ENCODE measurements at places on chromosomes 7 and 10.
A peak's percentile ranks its signal among the peaks of the same experiment; 100 is the strongest.

- DNase-seq: no peak
Measured at GRCh38 chr7:133331861-133332260, 79.0 kb downstream of the EXOC4 start.

- no peak for DNase-seq
Measured at GRCh38 chr7:127347567-127348246, 44.8 kb downstream of the ZNF800 start.

DNA sequence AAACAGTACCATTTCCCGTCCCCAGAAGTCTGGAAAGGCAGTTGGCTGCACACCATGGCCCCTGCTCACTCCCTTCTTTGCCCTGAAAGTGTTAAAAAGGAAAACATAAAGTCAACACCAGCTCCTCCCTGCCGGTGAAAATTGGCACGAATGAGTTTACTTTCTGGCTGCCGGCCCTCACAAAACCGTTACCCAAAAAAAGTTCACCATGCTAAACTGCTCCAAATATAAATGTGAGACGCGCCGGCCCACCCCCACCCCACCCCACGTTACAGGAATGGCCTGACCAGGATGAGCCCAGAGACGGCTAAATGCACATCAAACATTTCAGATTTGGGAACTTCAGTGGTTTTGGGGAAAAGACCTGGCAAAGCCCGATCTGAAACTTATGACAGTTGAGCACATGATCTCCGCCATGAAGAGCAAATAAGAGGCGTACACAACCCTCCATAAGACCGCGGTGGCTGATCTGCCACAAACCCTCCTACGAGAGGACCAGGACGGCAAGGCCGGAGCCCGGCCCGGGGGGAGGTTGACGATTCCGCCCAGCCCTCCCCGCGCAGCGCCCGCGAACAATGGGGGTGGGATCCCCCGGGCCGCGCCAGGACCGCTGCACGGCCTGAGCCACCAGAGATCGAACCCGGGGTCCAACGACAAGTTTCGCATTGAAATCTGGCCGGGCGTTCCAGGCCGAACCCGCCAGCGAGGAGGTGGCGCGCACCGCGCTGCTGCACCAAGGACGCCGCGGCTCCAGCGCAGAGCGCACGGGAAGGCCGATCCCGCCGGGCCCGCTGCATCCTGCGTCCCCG is 952 bp downstream of the DIP2C start:
- no peak for DNase-seq

DNA sequence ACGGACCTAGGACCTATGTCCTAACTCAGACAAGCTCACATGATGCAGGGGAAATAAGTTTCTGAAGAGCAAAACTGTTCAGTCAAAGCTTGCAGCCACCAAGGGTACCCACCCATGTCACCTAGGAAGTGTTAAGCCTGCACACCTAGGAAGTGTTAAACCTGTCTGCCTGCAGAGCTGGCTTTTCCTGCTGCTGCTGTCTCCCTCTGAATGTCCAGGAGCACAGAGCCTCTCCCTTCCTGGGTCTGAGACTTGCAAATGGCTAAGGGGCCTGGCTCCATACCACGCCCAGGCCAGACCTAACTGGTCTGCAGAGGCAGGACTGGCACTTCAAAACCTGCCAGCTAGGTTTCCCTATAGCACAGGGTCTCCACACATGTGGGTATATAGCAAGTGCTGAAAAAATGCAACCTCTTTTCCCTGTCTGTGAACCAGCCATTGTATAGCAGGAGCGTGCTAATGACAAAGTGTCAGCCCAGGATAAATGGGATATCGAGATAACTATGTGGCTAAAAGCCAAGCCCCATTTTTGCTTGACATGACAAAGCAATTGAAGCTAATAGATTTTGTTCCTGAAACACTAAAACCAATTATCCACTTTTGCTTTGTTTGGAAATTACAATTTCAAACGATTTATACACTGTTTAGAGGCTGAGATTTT is 1.5 kb downstream of the GDF2 start:
- no peak for DNase-seq

DNA sequence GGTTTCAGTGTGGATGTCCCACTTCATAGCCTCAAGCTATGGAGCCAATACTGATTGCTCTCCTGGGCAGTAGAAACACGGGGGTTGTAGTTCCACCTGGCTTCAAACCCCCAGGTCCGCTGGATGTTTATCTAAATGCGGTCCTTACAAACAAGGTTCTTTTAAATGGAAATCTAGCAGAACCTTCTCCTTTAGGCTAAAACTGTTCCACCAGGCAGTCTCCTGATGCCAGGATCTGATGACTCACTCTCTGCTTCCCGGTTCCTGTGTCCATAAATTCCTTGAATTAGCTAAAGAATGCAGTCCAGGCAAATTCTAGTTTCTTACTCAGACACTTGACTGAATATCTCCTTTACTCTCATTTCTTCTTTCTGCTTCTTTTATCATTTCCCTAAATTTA is 108.4 kb upstream of the FAM3C start:
- DNase-seq: no peak

DNA sequence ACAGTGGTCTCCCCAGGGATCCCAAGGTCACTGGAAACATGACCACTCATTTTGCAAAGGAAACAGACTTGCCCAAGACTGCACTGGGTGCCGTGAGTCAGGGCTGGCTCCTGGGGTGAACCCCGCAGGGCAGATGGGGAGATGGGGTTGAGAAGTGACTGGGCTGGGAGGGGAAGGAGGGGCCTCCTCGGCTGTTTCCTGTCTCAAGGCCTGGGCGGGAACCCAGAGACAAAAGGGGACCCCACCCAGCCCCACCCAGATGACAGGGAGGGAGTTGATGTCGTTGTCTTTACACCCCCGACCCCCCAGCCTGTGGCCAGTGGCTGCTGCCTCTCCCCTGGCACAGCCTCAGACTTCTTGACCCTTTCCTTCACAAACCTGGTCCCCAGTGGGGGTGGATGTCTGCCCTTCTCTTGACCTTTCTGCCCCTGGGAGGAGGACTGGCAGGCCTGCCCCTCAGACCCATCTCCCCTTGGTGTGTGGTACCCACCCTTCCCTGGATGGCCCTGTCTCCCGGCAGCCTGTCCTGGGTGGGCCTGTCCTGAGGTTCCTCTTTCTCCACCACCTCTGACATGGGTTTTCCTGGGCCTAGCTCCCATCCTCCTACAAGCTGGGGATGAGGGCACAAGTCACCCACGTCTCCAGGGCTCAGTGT is 1.4 kb downstream of the MYO1G start:
- DNase-seq: no peak

DNA sequence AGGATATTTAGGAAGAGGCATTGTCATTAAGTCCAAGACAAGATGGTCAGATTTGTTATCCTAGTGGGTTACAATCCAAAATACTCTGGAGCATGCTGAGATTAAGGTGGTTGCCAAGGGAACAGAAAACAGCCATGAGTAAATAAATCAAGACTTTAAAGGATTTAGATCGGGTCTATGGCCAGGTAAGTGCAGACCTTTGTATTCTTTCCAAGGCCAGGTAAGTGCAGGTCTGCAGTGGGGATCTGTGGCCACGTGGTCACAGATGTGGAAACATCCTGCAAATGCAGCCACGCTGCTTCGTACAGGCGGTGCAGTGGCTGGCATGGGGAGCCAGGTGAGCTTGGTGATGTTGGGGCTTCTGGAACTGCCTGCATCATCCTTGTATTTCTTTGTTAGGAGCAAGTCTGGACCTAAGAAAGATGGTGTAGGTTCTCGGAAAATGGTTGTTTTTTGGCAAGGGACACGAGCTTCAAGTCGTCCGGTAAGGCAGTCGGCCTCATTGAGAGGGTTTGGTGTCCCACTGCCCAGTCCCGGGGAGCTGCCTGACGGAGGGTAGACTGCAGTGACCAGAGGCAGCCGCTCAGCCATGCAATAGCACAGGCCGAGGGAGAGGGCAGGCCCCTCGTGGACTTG is 21.8 kb downstream of the ZNF775 start:
- DNase-seq: no peak

GRCh38 chr10:130222381-130222780 is 86.2 kb downstream of the GLRX3 start:
- DNase-seq: no peak

DNA sequence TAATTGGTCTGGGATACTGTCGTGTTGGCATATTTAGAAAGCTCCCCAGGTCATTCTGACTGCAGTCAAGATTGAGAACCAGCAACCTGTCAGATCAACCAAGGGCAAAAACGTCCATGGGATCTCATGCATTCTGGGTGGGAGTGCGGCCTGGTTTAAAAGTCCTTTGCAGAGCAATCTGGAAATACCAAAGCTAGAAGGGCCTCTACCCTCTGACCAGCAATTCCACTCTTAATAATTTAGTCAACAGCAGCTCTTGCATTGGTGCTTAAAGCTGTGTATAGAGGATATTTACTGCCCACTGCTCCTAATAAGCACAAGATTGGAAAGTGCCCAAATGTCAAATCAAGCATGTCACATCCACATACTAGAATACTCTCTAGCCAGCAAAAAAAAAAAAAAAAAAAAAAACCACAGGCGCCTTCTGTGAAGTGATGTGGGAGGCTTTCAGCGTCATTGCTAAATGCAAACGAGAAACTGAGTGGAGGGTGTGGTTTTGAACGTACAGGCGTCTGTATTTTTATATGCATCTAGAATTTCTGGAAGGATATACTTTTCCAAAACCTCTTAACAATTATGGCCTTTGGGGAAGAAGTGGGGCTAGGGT is 44.8 kb upstream of the HSPA12A start:
- DNase-seq: no peak

- peak; percentile 96 for DNase-seq
Measured at GRCh38 chr7:70614237-70615045, 517.5 kb upstream of the GALNT17 start.

GRCh38 chr7:17041324-17041723 is 159.5 kb upstream of the AGR3 start:
- DNase-seq: no peak

DNA sequence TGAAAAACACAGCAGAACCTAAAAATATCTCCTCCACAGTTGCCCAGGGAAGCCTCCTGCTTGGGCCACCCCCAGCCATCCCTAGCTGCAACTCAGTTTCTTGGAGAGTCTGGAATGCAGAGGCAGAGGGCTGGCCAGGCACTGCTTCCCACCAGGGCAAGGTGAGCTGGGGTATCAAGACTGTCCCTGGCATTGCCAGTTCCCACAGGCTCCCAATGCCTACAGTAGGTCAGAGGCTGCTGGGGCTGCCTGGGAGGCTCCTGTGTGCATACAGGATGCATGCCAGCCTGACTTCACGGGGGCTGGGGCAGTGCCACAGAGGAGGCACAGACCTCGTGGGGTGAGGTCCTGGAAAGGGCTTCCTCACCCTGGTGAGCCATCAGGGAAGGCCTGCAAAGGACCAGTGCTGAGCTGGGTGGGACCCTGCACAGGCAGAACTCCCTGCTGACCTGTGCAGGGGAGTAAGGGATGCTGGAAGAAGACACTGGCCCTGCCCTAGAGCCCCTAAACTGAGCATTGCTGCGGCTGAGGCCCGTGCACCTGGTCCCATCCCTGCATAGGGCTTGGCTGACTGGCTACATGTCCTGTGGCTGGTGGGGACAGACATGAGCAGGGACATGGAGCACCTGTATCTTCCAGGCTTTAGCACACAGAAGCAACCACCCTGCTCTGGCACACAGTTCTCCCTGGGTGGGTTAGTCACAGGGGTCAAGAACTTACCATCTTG is 121.9 kb upstream of the RET start:
- no peak for DNase-seq

DNA sequence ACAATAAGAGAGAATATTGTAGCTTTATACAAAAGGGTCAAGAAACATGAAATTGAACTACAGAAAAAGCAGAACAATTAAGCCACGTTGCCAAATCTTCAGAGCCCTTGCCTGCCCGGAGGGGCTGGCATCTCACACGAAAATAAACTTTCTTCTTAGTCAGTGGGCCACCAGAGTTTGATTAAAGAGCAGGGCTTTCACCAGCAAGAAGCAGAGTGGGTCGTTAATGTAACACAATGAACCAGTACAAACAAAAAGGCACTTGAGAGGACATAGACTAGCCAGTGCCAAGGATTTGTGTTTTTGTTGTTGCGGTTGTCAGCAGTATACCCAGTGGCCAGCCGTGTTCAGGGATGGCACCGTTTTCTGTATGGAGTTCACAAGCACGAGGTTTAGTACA is 155.4 kb downstream of the NRP1 start:
- no peak for DNase-seq

DNA sequence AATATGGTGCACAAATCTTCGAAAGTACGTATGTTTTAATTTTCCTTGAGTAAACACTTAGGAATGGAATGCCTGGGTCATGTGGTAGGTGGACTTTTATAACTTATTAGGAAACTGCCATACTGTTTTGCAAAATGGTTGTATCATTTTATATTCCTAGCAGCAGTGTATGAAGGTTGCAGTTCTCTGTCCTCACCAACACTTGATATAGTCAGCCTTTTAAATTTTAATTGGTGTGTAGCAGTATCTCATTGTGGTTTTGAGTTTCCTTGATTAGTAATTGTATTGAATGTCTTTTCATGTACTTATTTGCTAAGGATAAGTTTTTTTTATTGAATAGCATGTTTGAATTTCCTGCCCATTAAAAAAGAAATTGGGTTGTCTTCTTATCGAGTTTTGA is 926 bp upstream of the PCBD1 start:
- DNase-seq: no peak

DNA sequence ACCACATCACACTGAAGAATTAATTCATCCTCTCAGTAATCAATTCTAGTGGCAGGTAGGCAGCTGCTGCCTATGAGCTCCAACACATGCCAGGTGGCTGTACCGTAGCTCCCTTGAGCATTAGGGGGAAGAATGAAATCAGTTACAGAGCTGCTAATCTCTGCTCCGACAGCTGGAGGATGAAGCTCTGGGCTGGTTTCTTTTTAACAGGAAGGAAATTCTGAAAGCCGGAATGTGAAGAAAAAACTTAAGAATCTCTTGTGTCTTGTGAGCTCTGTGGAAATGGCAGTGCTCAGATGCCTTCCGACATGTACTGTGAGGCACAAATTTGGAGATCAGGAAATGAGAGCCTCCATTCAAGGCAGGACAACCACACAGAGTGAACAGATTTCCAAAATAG is 2.8 kb upstream of the AHCYL2 start:
- DNase-seq: peak; percentile 77

GRCh38 chr10:133166828-133167692 is 7.0 kb downstream of the KNDC1 start:
- DNase-seq: no peak

DNA sequence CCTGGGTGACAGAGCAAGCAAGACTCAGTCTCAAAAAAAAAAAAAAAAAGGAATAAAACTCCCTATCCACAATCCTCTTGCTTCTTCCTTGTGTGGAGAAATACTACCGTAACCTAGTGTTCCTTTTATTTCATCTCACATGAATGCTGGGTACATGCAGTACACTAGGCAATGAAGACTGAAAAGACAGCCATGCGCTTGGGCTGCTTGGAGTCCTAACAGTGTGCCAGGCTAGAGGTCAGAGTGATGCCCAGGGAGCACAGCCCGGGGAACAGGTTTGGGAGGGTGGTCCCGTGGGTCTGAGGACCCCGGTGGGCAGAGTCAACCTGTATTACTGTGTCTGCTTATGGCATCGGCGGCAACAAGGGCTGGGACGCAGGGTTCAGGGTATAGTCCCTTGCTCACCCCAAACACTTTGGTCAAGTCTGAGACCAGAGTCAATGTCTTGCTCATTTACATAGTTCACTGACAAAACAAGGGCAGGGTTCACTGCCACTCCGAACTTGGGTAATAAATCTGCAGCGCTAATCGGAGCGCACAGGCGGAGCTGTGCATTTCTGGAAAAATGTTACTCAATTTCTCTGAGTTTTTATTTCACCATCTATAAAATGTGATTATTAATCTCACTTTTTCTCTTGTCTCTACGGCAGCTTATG is 118.0 kb downstream of the CLEC2L start:
- DNase-seq: no peak
